ENCODE measurements at places on chromosomes 5 and 9.

DNA sequence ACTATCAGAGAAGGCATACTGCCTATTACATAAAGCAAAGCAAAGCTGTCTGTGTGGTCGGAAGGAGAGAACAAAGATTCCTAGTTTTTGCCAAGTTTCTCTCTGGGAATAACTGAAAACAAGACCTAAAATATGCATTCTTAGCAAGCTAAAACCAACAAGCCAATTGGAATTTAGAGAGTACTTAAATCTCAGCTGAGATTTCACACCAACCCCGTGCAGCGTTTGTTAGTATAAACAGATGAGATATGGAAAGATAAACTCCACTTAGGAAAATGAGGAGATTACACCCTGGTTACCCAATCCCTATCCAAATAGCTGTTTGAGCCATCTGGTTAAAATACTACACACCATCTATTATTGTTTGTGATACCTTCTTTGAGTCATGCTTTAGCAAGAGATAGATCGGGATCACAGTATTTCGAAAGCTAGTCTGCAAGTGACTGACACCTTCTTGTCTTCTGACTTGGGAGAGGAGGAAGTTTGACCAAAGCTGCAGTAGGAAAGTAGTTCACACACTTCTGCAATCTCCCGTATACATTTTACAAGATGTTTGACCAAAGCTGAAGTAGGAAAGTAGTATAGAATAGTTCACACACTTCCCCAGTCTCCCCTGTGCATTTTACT lies 18.2 kb downstream of the FAF2 start:
- DNase-seq: no peak

GRCh38 chr5:72161951-72162350 lies 54.7 kb downstream of the MAP1B start:
- no peak for DNase-seq

- DNase-seq: no peak
These were observed 268.2 kb downstream of the BRINP1 start for GRCh38 chr9:119101048-119101447.

DNA sequence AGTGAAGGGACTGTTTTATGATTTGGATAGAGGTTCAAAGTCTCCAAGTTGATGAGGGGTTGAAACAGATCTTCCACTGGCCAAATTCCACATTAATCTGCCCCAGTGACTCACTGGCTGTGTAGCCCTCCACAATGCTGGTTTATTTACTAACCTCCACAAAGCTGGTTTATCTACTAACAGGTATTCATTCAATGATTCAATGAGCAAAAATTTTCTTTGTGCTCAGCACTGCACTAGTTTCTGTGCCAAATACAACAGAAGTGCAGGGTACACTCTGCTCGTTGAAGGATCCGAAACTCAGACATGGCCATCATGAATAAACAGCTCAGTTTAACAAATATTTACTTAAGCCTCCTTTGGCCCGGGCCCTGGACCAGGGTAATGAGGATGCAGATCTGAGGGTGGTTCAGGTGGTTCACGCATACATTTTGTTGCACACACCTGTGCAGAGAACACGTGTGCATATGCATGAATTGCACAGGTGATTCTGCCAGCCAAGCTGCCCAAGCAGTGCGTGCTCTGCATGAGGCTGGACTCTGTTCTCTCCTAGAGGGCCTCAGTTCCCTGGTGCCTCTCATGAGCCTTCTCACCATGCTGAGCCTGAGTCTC lies 71.0 kb downstream of the SH3PXD2B start:
- DNase-seq: no peak

DNA sequence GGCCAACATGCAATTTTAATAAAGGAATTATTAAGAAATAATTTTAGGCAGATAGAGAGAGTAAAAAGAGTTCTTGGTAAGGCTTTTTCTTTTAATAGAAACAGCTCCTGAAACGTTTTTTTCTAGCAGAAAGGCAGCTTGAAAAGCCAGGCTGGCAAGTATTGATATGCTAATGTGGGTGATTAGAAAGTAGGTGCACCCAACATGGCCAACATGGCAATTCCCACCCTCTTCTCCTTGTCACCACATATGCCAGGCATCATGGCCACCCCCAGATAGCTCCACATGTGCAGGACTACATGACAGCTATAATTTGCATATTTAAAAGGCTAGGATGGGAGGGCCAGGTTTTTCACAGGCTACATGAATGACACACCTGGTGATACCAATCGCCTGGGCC lies 615.2 kb downstream of the PTPRD start:
- no peak for DNase-seq

DNA sequence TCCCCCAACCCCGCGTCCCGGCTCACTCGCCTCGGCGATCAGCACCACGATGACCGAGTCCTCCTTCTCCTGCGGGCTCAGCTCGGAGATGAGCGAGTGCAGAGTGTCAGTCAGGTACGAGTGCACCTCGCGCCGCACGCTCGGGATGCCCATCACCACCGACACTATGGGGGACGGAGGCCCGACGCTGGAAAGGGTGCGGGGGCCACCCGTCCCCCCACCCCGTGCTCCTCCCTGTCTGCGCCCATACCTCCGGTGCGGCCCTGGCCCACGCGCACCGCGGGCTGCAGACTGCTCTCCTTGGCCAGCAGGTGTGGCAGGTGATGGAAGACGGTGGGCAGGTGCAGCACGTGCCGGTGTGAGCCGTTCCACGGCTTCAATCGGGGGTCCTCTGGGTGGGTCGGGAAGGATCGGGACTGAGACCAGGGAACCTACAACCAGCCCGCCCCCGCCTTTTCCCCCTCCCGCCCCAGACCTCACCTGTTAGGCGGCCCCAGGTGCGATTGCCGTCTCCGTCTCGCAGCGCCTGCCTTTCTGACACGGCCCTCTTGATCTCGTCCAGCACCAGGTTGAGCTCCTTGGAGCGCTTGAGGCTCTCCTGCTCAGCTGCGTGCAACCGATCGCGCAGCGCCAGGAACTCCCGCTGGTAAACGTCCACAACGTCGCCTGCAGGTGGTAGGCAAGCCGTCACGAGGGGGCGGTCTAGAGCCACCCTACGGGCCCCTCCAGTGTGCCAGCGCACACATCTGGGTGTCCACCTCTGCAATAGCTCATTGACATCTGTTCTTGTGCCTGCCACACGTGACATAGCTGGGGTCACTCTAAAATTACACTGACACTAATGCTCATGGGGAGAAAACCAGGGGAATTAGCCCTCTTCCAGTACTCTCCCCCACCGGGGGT lies 5.1 kb downstream of the MGAT4B start:
- DNase-seq: no peak

DNA sequence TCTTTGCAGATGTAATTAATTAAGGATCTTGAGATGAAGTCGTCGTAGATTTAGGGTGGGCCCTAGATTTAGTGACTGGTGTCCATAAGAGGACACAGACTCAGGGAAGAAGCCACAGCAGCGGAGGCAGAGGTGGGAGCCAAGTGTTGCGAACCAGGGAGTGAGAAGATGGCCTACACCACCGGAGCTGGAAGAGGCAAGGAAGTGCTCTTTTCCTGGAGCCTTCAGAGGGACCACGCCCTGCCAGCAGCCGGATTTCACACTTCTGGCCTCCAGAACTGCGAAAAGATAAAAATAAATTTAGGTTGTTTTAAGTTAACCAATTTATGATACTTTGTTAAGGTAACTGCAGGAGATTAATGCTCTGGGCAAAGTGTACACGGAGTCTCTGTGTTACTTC lies 30.7 kb downstream of the EHMT1 start:
- no peak for DNase-seq

DNA sequence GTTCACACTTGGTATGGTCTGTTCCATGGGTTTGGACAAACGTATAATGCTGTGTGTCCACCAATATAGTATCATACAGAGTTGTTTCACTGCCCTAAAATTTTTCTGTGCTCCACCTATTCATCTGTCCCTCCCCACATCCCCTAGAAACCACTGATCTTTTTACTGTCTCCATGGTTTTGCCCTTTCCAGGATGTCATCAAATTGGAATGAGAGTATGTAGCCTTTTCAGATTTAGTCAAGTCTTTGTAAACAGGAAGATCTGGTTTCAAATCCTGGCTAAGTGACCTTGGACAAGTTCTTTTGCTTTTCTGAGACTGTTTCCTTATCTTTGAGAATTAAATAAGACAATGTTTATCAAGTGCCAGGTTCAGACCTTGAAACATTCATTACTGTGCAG lies 13.2 kb upstream of the LVRN start:
- no peak for DNase-seq

DNA sequence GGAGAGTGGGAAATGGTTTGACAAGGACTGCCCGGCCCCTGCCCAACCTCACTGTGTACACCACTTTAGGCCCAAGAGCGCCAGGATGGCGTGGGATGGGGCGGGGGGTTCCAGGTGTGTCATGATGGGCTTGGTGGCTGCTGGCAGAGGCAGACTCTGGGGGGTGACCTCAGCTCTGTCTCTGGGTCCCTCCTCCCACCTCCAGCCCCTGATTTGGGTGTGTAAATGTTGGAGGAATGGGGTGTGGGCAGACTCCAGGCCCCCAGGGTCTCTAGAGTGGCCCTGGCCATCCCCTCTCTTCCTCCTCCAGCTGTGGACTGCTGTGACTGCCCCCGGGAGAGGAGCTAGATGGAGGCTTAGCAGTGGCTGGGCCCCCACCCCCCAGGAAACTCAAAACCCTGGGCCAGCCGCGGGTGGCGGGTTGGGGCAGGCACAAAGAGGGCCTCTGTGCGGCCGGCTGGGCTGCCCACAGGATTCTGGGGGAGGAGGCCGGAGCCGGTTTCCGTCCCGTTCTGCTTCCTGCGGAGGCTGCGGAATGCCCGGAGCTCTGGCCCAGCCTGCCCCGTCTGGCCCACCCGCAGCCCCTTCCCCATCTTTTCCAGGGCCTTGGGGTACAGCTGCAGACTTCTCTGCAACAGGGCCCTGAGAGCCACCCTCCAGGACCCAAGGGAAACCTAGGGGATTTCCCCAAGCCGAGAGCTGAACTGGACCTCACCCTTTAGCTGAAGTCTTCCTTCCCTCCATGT lies 23.1 kb downstream of the CXXC5 start:
- DNase-seq: no peak

DNA sequence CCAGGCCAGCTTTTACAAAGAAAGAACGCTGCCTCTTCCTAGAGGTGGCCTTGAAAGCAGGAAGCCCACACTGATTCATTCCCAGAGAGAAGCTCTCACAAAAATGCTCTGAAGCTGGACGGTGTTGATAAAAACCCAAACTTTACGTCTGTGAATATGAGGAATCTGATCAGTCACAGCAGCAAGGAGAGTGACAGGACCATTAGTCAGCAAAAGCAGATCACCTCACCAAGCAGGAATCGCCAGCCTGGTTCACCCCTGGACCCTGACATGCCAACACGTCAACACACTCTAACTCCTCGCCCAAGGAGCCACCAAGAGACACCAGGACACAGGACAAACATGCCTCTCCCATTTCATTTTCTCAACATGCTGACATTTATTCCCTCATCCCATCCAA lies 70.6 kb upstream of the ZNF622 start:
- no peak for DNase-seq

DNA sequence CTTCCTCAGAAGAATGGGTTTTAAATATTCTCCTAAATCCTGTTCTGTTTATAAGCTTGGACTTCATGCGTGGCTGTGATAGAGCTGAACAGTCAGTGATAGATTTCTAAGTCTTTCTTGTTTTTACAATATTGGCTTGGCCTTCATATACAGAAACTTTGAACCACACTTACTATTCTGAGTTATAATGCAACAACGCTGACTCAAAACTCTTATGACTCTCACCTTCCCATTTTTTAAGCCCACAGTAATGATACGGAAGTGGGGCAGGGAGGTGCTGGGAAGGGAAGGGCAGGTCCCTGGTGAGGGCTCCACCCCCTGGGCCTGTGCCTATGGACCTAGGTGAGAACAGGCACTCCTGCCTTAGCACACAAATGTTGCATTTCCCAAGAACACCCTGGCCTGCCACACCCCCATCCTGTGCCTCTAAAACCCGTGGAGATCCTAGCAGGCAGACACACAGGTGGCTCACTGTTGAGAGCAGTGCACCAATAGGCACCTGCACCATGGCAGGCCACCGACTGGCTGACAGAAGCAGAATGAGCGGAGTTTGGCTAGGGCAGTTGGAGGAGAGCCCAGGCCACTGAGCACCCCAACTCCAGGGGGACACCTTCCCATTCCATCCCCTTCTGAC lies 376.7 kb downstream of the GABRG2 start:
- no peak for DNase-seq

- no peak for DNase-seq
These were observed 15.9 kb upstream of the CLINT1 start for GRCh38 chr5:157874861-157875260.

DNA sequence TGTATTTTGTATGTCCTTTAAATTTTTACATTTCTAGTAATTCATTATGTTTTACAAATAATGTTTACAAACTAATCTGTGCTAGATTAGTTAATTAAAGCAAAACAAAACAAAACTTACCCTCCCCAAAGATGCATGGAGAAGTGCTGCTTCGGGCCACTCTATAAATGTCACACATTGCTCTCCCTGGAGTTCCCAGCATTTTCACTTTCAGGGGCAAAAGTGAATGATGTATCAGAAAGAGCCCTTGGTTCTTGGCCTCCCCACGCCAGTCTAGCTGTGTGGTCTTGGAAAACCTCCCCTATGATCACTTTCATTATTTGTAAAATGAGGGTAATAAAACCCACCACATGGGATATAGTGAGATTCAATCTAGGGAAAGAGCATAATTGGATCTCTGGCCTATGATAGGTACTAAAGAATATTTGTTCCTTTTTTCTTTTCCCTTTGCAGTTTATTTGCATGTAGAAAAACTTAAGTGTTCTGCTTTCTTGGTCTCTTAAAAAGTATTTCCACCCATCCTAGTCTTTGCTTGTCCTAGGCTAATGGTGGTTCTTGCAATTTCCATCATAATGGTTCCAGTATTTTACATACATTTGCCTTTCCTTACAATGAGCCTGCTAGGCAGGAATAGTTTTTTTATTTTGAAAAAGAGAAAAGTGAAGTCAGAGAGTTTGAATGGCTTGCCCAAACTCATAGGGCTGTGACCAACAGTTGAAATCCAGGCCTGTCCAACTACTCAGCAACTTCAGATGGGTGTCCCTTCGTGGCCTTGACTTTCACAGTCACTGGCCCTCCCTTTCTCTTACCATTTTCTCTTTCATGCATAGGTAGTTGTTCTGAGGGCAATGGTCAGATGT lies 184.5 kb upstream of the KLF4 start:
- no peak for DNase-seq

GRCh38 chr9:89444925-89445765 lies 52.8 kb downstream of the SEMA4D start:
- no peak for DNase-seq

DNA sequence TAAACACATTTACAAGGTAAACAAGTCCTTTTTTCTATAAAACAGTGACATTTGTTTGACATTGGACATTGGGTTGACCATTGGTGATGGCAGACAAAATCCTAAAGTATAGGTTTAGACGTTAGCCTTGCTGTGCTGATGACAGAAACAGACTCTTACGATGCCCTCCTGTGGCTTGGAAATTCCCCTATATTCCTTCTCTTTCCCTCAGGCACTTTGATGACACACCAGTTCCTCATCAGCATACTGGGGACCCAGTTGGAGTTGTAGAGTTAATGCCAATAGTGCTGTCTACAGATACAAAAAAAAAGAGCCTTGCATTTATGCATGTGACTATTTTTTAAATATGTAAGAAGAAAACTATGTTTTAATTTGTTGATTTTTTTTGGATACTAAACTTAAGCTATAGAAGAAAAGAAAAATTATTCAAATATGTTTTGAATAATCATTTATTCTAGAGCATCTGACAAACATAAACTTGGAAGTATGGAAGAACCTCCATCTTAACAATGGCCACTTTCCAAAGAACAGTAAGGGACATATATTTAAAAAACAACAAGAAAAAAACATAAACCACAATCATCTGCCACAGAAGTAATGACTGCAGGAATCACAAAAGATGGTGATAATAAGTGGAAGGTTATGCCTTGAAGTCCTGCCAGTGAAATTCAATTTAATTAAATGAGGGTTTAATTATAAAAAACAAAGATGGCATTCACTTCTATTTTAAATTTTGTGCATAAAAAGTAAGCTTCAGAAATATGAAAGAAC lies 75.6 kb upstream of the SNCAIP start:
- no peak for DNase-seq
